ENCODE measurements at places on chromosomes 11 and 22.

DNA sequence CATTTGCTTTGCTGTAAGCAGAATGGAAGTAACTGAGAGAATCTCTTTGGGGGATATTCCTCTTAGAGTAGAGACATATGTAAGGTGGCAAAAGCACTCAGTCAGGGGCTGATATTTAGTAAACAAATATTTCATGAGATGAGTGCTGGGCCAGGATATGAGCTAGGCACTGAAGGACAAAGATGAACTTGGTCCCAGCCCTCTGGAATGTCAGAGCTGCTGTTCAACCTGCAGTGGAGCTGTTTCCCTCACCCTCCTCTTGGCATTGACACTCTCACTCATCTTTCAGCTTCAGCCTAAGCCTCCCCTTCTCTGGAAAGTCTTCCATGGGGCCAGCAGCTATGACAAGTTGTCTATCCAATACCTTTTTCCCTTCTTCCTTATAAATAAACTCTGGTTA, 22.2 kb downstream of the RASSF10 start:
- DNase-seq: no peak

DNA sequence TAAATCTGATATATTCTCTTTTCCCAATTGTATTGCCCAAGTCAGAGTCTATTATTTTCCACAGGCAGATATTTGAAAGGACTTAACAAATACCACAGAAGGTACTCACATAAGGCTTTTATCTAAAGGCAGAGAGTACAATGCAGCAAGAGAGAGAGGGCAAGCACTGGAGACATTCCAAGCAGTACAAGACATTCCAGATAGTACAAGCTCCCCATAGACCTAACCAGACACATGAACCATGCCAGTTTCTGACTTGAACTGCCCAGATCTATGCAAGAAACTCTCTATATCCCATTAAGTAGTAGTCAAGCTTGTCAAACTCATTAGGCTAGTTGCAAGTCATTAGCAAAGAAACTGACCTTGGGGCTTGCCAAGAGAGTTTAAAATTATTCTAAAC, 11.2 kb upstream of the MS4A6E start:
- DNase-seq: no peak

DNA sequence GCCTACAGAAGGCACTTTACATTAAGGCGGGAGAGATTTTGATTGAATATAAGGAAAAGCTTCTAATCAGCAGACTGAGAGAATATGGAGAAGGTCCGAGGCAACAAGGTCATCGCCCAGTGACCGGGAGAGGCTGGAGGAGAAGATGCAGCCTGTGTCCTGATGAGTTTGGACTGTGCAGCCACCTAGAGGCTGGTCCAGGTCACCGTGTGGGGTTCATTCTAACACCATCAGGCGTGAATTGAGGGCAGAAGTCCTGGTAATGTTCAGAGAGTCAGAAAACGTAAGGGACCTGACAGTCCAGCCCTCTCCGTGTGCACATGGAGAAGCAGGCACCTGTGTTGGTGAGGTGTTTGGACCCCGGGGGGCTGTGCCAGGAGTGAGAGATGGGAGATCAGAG, 102.7 kb downstream of the FEZ1 start:
- DNase-seq: no peak

GRCh38 chr11:8913961-8914660, 3.1 kb downstream of the AKIP1 start:
- DNase-seq: peak; percentile 74

GRCh38 chr11:123212406-123212805, 17.4 kb upstream of the CLMP start:
- DNase-seq: no peak

DNA sequence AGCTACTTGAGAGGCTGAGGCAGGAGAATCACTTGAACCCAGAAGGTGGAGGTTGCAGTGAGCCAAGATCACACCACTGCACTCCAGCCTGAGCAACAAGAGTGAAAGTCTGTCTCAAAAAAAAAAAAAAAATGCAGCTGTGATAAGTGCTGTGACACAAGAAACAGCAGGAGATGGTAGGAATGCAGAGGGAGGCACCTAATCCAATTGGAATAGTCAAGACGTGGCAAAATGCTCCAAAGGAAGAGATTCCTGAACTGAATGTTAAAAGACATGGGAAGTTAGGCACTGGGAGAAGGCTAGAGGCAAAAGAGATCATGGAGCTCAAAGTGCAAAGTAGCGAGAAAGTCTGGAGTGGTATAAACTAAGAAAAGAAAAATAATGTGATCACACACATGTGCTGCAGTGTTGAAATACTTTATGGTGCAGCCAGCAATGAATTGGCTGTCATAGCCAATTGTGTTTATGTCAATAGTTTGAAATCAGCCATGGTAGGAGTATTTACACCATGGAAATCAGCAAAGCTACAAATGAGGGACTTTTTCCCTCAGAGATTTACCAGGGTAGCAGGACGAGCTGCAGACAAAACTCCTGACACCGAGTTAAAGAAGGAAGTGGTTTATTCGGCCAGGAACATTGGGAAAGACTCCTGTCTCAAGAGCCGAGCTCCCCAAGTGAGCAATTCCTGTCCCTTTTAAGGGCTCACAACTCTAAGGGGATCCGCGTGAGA, 40.9 kb upstream of the LIPT2 start:
- no peak for DNase-seq

DNA sequence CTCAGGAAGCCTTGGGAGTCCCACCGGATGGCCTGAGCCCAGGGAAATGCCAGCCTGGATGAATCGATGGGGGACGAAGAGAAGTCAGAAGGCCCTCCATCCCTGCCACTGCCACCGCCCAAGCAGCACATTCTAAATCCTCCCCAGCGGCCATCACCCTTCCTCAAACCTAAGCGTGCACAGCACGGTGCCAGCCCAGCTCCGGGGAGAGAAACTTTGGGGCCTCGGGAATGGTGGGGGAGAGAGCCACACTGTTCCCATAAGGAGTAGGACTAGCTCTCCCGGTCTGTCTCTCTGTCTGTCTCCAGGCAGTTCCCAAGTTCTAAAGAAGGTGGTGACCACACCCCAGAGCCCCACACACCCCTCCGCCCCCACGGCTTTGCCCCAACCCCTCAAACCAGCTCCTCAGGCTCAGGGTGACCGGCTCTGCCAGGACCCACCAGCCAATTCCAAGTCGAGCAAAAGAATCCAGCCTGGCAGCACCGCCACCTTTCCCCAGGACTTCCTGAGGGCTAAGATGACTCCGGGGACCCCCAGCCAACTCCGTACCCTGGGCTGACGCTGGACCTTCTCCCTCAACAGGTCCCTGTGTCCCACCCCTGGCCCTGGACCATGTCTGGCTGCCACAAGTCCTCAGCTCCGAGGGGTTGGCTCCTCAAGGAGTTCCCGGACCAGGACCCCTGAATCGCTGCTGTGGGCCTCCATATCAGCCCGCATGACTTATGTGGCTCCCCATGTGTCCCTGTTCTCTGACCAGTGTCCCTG, 2.7 kb downstream of the AHNAK start:
- no peak for DNase-seq

DNA sequence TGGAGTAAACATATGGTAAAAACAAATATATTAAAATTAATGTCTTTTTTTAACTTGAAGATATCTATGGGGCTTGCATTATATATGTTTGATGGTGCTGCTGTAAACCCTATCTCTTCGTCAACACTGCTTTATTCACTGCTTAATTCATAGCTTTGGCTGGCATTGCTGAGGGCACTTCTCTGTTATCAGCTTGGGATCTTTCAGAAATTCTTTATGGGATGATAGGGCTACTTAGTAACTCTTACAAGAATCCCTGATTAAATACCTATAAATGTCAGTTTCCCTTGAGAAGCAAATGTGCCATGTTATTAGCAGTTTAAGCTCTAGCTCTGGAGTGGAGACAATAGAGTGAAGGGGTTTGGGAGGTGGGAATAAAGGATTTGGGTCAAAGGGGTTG, 112.3 kb downstream of the SWAP70 start:
- DNase-seq: no peak

DNA sequence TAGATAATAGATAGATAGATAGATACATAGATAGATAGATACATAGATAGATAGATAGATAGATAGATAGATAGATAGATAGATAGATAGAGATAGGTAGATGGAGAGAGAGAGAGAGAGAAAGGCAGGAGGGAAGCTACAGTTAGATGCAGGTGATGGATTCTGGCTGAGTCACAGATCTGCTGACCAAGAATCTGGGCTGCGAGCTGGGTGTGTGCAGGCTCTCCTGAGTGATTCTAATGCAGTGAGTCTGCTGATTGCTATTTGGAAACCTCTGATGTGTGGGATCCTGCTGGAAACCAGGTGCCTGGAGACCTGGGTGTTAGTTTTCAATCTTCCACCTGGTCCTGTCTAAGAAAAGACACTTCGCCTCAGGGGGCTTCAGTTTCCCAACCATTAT, 1441.8 kb downstream of the TBC1D22A start:
- DNase-seq: no peak

DNA sequence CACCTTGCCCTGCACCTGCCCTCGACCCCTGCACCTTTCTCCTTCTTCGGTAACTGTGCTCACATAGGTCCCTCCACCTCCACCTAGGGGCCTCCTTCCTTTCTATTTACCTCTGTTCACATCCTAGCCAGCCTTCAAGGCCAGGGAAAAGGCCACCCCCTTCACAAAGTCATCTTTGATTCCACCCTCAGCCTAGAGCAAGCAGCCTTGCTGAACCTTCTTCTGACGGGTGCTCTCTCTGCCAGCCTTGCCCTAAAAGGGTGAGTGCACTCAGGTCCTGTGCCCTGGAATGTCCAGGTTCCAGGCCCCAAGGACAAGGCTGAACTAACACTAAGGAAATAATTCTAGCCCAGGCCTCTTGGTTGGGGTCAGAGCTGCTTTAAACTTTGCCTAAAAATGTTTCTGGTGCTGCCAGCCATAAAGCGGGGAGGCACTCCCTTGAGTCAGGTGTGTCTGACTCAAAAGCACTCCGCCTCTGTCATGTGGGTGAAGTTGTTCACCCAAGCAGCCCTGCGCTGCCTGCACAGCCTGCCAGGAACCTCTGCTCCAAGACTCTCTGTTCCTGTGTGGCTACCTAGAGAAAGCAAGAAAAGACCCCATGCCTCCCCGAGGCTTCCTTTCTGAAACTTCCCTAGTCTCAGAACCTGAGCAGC, 9.2 kb upstream of the FAM83F start:
- DNase-seq: no peak

- no peak for DNase-seq
Observed at GRCh38 chr11:64921384-64921783, 3.1 kb upstream of the PPP2R5B start.

GRCh38 chr11:15714641-15715399, 600.1 kb downstream of the INSC start:
- DNase-seq: no peak
